ENCODE measurements at places on chromosomes 16 and 17.
A peak's percentile ranks its signal among the peaks of the same experiment; 100 is the strongest.

- peak; percentile 59 for DNase-seq
These were observed 6.9 kb downstream of the FBXO31 start for GRCh38 chr16:87376660-87377059.

- DNase-seq, result no peak
These were observed 18.4 kb downstream of the LIMD2 start for GRCh38 chr17:63681530-63681929.

DNA sequence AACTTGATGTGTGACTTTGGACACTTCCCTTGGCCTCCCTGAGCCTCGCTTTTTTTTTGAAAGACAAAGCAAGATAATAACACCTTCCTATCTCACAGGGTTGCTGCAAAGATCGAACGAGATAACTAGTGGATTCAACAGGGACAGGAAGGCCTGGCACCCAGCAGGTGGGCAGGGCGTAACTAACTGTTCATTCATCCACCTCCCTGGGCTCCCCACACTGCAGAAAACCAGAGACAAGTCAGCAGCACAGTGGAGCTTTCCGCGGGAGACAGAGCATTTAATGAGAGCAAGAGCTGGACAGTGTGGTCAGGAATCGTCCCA lies 28.7 kb downstream of the SLC13A5 start:
- no peak for DNase-seq

- DNase-seq, result no peak
These were observed 16.1 kb downstream of the WIPI1 start for GRCh38 chr17:68441070-68441770.

DNA sequence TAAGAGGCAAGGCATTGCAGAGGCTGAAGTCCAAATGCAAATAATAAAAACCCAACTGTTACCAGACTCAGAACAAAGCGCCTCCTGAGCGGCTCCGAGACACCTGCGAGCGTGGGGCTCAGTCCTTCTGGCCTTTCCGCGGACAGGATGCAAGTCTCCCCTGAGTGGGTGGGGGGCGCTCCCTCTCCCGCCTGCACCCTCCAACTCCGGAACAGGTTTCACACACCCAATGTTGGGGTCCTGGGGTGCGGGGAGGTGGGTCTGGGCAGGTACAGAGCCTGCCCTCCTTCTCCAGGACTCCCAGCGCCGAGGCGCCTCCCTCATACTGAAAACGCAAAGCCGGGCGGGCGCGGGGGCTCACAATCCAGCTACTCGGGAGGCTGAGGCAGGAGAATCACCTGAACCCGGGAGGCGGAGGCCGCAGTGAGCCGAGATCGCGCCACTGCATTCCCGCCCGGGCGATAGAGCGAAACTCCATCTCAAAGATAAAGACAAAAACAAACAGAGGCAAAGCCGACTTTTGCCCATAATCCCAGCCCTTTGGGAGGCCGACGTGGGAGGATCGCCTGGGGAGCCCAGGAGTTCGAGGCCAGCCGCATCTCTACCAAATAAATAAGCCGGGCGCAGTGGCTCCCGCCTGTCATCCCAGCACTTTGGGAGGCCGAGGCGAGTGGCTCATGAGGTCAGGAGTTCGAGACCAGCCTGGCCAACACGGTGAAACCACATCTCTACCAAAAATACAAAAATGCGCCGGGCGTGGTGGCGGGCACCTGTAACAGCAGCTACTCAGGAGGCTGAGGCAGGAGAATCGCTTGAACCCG lies 893 bp downstream of the GINS2 start:
- DNase-seq, result no peak
